ENCODE measurements at places on chromosomes 5 and 9. TPM values are rescaled to one million over a fixed set of nuclear protein-coding genes. Genes with fewer than 3 reads are reported as not detected.

FST gene
- total RNA-seq = 2.5 TPM

DDX4 gene
- not detected for total RNA-seq

MAMDC4 gene
- total RNA-seq = 7.1 TPM

GADD45G gene
- 6.8 TPM for total RNA-seq

ADAMTS13 gene
- total RNA-seq = 1.5 TPM

C7 gene
- total RNA-seq = 3.4 TPM

- H3K4me3 ChIP-seq = no peak overlapping the region
- no peaks in the 10 kb centered on the region for H3K4me1 ChIP-seq
- H3K27ac ChIP-seq = no peak overlapping the region
Measured at GRCh38 chr5:43997647-43998272, 391.5 kb downstream of the FGF10 start.

DNA sequence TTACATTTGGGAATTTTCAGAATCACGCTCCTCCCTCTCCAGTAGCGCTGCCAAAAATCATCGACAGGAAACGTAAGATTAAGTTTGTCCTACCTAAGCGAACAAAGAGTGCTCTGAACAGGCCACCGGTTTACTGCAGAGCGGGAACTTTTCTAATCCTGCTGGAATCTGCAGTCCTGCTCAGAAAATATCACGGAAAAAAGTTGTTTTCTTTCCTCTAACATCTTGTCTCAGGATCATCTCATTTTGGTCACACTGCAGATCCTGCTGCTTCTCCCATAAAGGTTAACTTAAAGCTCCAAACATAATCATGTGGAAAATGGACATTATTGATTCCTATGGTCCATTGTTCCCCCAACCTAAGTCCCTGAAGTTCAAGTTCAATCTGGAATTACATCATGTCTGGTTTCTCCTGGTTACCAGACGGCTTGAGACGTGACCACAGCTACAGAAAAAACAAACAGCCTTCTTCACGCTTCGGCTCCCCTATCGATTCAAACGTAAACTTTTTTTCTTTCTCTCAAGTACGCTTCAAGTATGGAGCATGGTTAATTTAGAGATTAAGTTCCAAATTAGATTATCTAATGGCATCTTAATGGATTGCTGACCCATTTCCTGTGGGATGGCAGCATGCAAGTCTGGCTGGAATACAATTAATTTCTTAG lies 217.6 kb downstream of the NFIB start:
- H3K4me1 ChIP-seq = no peaks in the 10 kb centered on the region
- no peak for DNase-seq

DNA sequence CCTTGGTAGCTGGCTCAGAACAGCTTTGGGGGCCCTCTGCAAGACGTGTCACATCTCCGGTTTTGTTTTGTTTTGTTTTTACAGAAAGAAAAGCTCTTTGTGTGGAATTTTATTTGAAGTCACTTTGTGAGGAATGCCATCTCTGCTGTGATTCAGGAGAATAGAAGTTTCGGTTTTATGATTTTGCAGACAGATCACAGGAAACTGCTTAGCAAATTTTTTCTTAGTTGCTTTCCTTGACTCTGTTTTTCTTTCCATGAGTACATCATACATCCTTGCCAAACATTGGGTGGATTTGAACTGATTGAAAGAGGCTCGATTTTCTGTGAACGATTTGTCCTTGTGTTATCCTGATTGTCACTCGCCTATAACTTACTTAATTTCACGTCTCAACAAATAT lies 5.1 kb downstream of the SEMA5A start:
- H3K27ac ChIP-seq = no peak overlapping the region
- no peaks in the 10 kb centered on the region for H3K4me1 ChIP-seq
- no peak for DNase-seq
- no peak overlapping the region for H3K4me3 ChIP-seq
- peaks cover 16% of the 10 kb centered on the region for H3K27me3 ChIP-seq

GRCh38 chr5:96150007-96150406 lies 188.4 kb upstream of the ELL2 start:
- no peak overlapping the region for H3K4me3 ChIP-seq
- H3K4me1 ChIP-seq = no peaks in the 10 kb centered on the region
- no peak overlapping the region for H3K27ac ChIP-seq
- no peaks in the 10 kb centered on the region for H3K36me3 ChIP-seq

- peak within 1 kb of the TSS; percentile 75 for H3K4me3 ChIP-seq
- H3K27me3 ChIP-seq = no peaks in the 10 kb centered on the region
- peak; percentile 79 for DNase-seq
- H3K4me1 ChIP-seq = peaks cover 46% of the 10 kb centered on the region
- H3K27ac ChIP-seq = peak within 1 kb of the TSS; percentile 85
Measured at GRCh38 chr5:14664270-14665100, at the start of gene OTULIN. Gene OTULIN, plus strand, starts transcription at chr5:14664718. Its CDS starts 108 bp downstream, at chr5:14664826.

DNA sequence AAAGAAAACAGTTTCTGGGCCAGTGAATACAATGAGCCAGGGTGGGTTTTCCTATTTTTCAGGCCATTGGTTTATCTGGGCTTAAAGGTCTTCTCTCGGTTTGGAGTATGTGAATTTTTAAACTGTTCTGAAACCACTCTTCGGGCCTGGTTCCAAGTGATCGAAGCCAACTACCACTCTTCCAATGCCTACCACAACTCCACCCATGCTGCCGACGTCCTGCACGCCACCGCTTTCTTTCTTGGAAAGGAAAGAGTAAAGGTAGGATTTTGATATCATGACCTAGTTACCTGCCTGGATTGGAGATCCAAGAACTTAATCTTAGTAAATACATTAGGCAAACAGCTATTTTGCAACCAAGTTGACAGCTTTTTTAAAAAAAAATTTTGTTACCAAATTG lies 79.1 kb downstream of the WDR41 start:
- peaks cover 6% of the 10 kb centered on the region for H3K4me1 ChIP-seq
- no peak for DNase-seq
- no peak overlapping the region for H3K4me3 ChIP-seq

DNA sequence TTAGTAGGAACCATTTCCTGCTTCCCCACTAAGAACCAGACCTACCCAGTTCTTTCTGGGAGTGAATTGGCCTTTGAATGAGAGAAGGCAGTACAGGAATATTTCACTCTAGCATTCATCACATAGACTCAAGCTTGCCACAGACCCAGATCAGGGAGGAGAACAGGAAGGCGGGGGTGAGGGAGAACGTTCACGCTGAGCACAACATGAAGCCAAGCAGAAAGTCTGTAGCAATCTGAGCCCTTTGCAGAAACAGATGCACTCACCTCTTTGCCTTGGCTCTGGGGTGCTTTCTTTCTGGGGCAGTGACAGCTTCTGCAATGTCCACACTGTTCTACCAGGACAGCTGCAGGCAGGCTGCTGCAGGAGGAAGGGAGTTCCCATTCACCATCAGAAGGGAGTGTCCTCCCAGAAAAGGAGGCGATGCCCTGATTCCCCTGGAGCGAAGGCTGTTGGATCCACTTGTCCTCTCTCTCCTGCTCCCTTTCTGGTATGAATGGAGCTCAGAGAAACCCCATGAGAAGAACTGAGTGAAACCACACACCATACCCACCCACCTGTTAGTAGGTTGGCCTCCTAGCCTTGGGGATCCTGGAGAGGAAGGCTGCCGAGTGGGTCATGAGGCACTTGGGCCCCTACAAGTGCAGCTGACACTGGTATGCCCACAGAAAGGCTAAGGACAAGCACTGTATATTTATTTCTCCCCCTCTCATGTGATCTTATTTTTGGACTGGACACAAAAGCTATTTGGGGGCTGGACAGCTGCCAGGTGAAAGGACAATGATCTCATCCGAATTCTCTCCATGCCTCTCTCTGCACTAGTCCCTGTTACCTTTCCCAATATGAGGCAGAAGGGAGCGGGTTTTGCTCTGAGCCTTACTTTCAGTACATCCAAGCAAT lies 11.7 kb upstream of the FGF1 start:
- no peak for DNase-seq
- no peaks in the 10 kb centered on the region for H3K4me1 ChIP-seq
- no peaks in the 10 kb centered on the region for H3K36me3 ChIP-seq
- H3K4me3 ChIP-seq = no peak overlapping the region
- H3K27me3 ChIP-seq = no peaks in the 10 kb centered on the region
- no peak overlapping the region for H3K27ac ChIP-seq

- H3K4me3 ChIP-seq = no peak overlapping the region
- no peak for DNase-seq
- H3K27me3 ChIP-seq = no peaks in the 10 kb centered on the region
Measured at GRCh38 chr9:33797837-33798236, 2.5 kb downstream of the PRSS3 start.

DNA sequence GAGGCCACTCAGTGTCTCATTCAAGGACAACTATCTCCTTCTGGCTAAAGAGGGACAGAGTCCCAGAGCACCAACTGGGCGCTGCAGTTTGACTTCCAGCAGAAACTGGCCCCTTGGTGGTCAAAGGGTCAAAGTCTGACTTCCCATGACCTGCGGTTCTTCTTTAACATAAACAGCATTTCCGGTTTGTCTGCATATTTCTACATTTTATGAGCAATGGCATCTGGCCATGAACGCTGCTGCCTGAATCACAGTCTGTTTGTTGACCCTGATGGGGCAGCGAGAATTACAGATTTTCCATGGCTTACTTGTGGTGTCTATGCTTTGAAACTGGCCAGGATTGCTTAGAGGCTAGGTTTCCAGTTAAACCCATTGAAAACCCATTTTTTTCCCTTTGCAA lies 1.3 kb downstream of the TNFSF15 start:
- H3K4me1 ChIP-seq = peaks cover 10% of the 10 kb centered on the region
- no peak for DNase-seq
- H3K27ac ChIP-seq = no peak overlapping the region
- H3K4me3 ChIP-seq = no peak overlapping the region
- H3K36me3 ChIP-seq = no peaks in the 10 kb centered on the region

DNA sequence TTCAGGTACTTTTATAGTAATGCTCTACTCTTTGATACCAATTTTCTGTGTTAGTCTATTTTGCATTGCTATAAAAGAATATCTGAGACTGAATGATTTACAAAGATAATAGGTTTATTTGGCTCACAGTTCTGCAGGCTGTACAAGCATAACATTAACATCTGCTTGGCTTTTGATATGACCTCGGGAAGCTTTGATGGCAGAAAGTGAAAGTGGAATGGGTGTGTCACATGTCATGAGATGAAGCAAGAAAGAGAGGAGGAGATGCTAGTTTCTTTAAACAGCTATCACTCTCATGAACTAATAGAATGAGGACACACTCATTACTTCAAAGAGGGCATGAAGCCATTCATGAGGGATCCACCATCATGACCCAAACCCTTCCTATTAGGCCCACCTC lies 270.9 kb upstream of the IL12B start:
- no peaks in the 10 kb centered on the region for H3K4me1 ChIP-seq
- no peak overlapping the region for H3K27ac ChIP-seq
- H3K4me3 ChIP-seq = no peak overlapping the region
- H3K36me3 ChIP-seq = no peaks in the 10 kb centered on the region
- H3K27me3 ChIP-seq = no peaks in the 10 kb centered on the region

DNA sequence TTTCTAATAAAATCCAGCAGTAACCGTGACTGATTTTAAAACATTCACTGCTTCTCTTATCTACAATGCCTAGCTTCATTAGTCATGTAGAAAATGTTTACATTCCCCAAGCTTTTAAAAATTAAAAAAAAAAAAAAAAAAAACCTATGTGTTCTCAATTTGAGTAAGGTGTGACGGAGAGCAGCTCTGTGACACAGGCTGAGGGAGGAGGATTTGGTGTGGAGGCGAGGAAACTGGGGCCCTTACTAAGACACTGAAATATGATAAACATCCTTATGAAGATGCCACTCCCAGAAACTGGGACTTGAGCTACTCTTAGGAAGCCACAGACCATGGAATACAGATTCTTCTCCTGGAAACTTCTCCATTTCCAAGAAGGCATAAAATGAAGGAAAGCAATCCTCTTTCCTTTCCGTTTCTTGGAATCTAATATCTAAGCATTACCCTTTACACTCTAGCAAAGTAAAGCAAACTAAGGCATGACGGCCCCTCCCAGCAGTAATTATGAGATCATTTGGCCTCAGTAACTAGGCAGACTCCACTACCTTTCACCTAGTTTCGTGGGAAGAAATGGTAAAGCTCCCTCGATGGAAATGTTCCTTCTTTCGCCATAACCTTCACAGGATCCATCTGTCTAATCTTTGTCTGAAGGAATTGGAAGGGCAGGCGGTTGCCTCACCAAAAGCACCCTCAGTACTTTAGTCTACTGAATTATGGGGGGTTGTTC lies 23.5 kb downstream of the GRAMD2B start:
- H3K27ac ChIP-seq = peak overlapping the region; percentile 21
- H3K36me3 ChIP-seq = no peaks in the 10 kb centered on the region
- peak; percentile 20 for DNase-seq

- no peaks in the 10 kb centered on the region for H3K36me3 ChIP-seq
- H3K4me1 ChIP-seq = no peaks in the 10 kb centered on the region
- H3K4me3 ChIP-seq = no peak overlapping the region
- no peaks in the 10 kb centered on the region for H3K27me3 ChIP-seq
- DNase-seq = no peak
Measured at GRCh38 chr5:135140446-135141204, 106.6 kb upstream of the PITX1 start.

GRCh38 chr5:54311176-54311677 lies 854 bp upstream of the ARL15 start:
- H3K27me3 ChIP-seq = no peaks in the 10 kb centered on the region
- H3K27ac ChIP-seq = peak overlapping the region; percentile 42
- no peaks in the 10 kb centered on the region for H3K36me3 ChIP-seq

GRCh38 chr9:81103597-81104471 lies 585.5 kb downstream of the TLE1 start:
- no peak overlapping the region for H3K4me3 ChIP-seq
- DNase-seq = no peak
- H3K27ac ChIP-seq = no peak overlapping the region
- no peaks in the 10 kb centered on the region for H3K4me1 ChIP-seq

GRCh38 chr9:16282216-16282615 lies 588.3 kb downstream of the BNC2 start:
- H3K4me3 ChIP-seq = no peak overlapping the region
- H3K27me3 ChIP-seq = no peaks in the 10 kb centered on the region
- H3K36me3 ChIP-seq = no peaks in the 10 kb centered on the region
- H3K4me1 ChIP-seq = no peaks in the 10 kb centered on the region

GRCh38 chr5:80631278-80632259 lies 22.9 kb upstream of the MSH3 start:
- H3K27ac ChIP-seq = no peak overlapping the region
- H3K36me3 ChIP-seq = no peaks in the 10 kb centered on the region
- no peak overlapping the region for H3K4me3 ChIP-seq
- no peaks in the 10 kb centered on the region for H3K27me3 ChIP-seq

DNA sequence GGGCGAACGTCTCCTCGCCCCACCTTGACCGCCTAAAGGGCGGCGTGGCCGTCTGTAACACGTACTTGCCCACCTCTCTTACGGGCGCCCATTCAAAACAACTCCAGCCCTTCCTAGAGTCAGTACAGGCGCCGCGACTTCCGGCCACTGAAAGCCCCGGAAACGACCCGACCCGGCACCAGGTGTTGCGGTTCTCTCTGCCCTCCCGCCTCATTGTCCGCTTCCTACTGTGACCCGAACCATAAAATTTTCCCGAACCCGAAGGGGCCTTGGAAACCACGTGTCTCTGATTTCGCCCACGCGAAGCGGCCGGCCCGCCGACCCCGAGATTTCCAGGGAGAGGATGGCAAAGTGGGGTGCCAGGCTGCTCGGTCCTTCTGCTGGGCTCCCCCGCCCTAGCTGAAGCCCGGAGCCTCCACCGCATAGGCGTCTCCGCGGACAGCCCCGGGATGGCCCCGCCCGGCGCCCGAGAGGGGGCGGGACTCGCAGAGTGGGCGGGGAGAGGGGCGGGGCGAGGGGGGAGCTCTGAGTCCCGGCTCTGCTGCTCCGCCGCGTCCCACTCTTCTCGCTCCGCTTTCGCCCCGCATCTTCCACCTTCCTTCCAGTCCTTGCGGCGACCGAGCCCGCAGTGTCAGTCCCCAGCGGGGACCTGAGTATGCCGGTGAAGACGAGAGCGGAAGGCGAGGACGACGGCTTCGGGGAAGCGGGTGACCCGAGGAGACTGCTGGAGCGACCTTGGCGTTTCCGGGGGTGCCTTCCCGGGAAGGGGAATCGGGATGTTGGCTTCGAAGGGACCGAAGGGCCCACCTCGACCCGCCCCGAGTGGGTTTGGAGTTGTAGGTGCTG lies 684 bp upstream of the PTGES2 start:
- peak overlapping the region; percentile 96 for H3K4me3 ChIP-seq
- DNase-seq = peak; percentile 82
- H3K27me3 ChIP-seq = peaks cover 17% of the 10 kb centered on the region
- peak overlapping the region; percentile 82 for H3K27ac ChIP-seq
- peaks cover 4% of the 10 kb centered on the region for H3K36me3 ChIP-seq

Measured in T-cell (primary cell).